Foreskin keratinocyte (primary cell): ENCODE measurements at places on chromosomes 7 and 10. TPM values are rescaled to one million over a fixed set of nuclear protein-coding genes. Genes with fewer than 3 reads are reported as not detected.

DNA sequence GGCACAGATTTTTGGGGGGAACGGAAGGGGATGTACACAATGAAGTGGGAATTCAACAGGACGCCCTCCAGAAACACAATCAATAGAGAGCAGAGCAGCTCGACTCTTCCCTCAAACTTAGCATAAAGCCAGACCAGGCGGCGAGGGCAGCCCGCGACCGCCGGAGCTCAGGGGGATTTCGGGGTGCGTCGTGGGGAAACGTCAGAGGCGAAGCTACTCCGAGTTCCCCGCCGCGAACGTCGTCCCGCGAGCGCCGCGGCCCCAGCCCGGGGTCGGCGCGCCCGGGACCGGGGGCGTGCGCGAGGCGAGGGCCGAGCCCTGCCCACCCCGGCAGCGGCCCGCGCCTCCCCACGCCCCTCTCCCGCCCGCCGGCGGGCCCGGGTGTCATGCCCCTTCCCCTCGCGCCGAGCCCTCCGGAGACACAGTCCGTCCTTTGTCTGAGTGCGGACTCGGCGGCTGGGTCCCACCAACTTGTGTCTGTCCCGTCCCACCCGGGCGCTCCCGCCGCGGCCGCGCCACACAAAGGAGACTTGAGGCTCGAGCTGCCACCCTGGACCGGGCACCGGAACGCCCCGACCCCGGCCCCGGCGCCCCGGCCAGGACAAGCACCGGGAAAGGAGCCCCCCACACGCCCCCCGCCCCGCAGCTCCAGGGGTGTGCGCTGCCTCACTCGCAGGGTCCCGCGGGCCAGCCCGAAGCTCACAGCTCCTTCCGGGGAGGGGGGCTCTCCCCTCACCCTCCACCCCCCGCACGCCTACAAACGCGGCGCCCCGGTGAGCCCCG, 634 bp downstream of the EZH2 start:
- peak; percentile 6 for DNase-seq

DNA sequence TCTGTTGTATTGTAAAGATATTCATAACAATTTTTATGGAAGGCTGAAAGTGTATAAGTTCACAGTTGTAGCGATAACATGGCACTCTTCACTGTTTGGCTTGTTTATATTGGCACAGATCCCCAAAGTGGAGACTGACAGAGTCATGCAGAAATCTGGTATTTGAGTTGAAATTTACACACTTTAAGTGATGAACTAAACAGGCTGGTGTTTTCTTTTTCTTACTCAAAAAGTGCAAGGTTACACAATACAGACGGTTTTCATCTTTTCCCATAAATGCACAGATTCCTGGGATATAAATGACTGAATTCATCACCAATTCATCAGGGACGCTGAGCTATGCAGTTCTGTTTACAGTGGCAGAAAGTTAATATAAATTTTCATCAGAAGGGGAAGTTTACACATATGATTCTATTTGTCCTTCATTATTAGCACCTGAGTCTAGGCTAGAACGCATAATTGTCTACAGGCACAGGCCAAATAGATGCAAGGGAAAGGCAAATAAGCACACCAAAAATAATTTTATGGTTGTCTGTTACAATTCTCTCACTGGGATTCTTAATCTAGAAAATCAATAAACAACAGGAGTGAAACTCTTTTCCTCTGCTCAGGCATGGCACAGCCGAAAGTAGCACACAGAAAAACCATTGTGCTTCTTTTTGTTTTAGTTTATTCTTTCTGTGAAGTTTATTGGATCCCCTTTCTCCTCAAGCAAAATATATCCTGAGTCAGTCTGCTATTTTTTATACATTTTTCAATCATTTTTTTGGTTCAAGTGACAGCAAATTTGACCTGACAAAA, 88.0 kb downstream of the FOXP2 start:
- no peak for DNase-seq

DNA sequence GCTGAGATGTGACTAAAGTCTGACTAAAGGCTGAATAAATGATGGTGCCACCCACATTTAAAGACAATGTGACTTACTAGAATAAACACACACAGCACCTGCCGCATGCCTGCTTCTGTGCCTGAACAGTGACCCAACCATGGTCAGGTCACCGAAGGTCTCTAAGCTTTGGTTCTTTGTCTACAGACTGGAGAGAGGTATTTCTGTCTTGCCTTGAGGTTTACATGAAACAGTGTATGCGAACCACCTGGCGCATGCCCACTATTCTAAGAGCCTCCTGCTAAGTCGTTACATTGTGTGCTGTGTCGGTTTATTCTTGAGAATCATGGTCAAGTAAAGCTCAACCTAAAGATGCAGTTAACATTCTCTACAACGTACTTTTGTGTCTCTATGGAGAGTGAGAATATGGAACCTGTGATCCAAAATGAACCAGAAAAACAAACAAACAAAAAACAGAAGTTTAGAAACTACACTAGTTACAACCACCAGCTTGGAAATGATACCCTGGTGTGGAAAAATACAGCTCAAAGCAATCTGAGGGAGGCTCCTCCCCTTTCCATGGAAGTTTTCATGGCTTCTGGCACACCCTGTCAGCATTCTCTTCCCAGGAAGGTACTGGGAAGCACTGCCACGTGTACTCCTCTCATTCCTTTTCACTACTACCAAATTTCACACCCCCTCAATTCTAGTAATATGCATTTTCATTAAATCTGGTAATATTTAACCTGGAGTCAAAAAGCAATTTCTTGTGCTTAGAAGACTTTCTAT, 40.0 kb downstream of the VOPP1 start:
- DNase-seq: no peak

- DNase-seq: peak; percentile 40
Observed at GRCh38 chr10:118754229-118754555, 578 bp downstream of the CACUL1 start.

DNA sequence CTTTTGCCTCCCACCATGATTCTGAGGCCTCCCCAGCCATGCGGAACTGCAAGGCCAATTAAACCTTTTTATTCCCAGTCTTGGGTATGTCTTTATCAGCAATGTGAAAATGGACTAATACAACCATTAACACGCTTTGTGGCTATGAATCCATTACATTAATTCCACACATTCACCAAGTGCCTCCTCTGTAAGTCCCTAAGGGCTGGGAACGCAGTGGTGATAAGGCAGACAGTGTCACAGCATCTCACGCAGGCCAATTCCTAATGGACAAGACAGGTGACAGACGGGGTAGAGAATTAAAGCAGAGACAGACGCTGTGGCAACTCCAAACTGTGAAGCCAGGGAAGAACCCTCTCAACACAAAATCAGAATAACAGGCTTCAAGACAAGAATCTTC, 247.8 kb downstream of the DIP2C start:
- no peak for DNase-seq

DNA sequence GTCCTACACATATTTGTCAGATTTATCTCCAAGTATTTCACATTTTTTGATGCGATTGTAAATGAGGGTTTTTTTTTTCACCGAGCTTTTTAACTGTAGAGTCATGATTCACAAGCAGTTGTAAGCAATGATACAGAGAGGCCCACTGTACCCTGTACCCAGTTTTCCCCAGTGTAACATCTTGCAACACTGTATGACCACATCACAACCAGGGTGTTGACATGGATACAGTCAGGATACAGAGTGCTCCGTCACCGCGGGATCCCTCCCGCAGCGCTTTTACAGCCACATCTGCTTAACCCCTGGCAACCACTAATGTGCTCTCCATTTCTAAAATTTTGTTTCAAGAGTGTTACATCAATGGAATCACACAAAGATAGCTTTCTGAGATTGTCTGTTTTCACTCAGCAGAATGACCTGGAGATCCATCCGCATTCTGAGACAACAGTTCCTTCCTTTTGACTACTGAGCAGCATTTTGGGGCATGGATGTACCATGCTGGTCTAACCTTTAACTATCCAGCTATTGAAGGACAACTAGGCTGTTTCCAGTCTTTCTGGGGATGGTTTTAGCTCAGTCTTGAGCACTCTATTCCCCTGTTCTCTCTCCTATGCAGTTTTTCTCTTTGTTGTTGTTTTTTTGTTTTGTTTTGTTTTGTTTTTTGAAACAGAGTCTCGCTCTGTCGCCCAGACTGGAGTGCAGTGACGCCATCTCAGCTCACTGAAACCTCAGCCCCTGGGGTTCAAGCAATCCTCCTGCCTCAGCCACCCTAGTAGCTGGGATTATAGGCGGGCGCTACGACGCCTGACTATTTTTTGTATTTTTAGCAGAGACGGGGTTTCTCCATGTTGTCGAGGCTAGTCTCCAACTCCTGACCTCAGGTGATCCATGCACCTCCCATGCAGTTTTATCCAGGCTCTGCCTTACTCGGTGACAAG, 25.9 kb downstream of the GPRIN2 start:
- no peak for DNase-seq

GRCh38 chr7:111732923-111733322, 170.6 kb upstream of the IMMP2L start:
- DNase-seq: no peak

FAM237B gene
- not detected in 2 replicates for total RNA-seq

ACTL6B gene
- total RNA-seq: not detected in 2 replicates
